Right renal pelvis (tissue), 4 donors: ENCODE measurements at places on chromosomes 12 and 14.

DNA sequence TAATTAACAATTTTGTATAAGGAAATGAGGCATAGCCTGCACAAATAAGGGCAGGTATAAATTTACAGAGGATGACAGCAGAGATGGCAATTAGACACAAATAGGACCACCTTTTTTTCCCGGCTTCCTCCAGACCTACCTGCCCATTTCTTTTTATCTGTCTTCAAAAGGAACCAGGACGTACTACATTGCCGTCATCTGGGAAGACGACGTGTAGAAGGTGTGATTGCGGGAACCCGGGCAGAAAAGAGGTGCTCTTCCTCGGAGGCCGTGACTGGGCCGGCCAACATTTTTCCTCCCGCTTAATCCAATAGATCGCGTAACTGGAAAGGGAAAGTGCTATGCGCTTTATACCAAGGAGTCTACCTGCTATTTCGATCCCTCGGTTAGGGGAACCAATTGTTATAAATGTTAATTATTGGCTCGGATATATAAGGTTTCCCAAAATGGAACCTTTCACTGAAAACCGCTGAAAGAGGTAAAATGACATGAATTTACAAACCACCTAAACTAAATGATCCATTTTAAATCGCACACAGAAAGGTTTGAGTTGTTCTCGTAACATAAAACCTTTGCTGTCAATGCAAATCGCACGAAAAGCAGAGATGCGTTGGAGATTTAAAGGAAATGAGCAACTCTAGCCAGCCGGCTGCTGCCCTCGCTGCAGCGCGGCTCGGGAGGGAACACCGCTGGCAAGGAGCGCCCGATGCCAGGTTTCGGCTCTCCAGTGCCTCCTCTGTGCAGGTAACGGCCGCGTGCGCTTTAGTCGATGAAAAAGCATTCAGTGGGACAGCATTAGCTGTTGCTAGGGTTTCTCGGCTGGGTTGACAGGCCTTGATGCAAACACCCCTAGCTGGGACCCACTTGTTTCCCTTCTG is 2.8 kb upstream of the SIX1 start:
- DNase-seq, result no peak

DNA sequence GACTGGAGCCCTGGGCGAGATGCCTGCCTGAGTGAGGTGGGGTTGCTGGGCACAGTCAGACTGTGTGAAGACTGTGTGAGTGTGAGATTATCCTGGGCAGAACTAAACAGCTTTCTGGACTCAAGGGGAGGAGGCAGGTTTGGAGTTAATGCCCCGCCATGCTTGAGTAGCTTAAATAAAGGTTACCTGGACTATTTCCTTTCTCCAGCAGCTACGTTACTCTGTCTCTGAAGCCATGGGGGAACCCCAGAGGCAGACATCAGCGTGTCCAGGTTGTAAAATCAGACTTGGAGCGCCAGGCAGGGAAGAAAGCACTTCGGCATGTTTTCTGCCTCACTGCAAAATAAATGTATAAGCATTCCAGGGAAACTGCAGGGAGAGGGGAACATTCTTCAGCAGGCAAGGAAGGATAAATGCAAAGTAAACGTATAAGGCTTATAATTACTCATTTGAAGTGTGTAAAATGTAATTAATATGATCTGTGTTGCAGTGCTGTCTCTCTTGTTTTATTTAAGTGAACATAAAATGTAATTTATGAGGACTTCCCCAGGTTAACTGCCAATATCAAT is 129.7 kb downstream of the CHST11 start:
- peak; percentile 54 for DNase-seq

DNA sequence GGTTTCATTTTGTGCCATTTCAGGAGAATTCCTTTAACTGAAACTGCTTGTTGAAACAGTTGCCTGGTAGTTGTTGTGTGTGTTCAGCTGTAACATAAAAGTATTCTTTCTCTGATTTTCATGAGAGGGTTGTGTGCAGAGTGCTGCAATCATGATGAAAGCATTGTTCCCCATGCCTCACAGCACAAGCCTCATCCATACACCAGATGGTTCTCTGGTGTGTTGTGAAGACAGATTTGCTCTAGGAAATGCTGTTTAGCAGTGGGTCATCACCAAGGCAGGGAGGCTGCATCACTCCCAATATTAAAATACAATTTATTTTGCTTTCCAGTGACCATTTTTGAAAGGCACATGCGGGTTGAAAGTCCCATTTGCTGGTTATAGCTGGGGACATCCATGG is 404.4 kb downstream of the AACS start:
- no peak for DNase-seq

DNA sequence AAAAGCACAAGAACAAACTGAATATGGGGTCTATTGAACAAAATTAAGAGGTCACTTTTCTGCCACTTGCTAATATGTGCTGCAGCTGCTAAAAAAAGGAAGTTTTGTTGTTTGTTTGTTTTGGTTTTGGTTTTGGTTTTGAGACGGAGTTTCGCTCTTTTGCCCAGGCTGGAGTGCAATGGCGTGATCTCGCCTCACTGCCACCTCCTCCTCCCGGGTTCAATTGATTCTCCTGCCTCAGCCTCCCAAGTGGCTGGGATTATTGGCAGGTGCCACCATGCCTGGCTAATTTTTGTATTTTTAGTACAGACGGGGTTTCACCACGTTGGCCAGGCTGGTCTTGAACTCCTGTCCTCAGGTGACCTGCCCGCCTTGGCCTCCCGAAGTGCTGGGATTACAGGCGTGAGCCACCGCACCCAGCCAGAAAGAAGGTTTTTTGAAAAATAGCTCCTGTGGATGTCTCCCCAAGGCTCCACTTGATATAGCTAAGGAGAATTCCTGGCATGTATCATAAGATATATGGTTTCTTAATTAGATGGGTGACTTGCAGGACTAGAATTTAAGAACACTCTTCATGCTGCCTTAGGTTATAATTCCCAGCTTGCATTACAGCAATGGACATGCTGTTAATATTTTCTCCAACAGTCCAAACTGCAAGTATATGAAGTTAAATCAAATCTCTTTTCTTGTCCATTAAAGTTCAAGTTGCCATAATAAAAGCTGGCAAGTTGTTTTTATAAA is 237.6 kb upstream of the AMIGO2 start:
- no peak for DNase-seq

- DNase-seq, result no peak
Observed at GRCh38 chr12:96454396-96454795, 35.0 kb upstream of the CFAP54 start.

DNA sequence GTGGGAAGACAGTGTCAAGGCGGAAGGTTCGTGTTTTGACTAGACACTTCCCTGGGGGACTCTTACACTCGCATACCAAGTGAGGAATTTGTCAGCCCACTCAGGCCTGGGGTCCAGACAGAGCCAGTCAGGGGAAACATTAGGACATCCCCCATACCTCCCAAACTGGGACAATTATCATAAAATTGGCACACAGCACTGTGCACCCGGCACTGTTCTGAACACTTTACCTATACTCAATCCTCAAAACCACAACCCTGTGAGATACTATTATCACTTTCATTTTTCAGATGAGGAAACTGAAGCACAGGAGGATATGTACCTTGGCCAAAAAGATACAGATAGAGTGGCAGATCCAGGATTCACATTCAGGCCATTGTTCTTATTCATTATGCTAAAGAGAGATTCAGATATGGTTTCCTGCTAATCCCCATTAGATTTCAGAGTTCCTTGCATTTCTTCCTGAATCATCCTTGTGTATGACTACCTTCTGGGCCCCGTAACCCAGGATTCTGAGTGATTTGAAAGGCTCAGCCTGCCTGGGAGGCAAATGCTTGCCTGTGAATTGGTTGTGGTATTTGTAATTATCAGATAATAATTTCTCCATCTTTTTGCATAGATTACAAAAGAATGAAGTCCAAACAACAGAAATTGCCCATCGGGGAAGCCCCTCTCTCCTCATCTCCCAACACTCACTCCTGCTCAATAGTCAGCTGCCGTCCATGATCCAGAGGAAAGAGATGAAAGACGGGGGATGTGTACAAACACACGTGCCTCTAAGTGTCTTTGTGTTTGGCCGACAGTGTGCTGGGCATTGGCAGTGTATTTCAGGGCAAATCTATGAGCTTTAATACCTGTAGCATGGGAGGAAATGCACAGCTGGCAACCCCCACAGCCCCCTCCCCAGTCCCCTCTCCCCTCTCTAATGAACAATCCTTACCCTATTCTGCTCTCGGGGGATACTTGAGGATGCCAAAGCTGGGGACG is 4.6 kb downstream of the TAC3 start:
- DNase-seq, result no peak

DNA sequence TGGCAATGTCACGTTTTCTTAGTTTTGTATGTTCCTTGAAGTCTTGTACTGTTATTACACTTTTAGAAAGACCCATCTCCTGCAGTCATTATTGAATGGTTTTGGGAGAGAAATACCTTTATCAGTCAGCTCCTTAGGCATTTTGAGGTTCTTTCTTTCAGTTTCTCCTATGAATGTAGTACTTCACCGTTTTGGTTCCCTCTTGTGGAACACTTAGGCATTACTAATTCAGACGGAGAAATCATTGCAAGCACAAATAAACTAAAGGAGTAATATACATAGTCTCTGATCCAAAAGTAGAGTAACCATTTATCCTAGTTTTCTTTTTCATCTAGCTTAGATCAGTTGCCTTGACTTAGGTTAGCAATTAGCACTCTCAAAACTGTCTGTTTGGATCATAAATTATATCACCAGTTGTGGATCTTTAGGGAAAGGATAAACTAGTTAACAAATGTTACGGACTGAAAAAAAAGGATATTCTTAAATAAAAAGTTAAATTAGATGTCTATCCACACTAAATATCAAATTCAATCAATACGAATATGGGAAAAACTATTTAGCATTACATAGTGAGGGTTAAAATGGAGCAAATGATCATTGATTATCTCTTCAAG is 1538.3 kb upstream of the SEL1L start:
- DNase-seq, result no peak

- DNase-seq, result no peak
Observed at GRCh38 chr12:45730348-45731189, 1.1 kb downstream of the ARID2 start.

DNA sequence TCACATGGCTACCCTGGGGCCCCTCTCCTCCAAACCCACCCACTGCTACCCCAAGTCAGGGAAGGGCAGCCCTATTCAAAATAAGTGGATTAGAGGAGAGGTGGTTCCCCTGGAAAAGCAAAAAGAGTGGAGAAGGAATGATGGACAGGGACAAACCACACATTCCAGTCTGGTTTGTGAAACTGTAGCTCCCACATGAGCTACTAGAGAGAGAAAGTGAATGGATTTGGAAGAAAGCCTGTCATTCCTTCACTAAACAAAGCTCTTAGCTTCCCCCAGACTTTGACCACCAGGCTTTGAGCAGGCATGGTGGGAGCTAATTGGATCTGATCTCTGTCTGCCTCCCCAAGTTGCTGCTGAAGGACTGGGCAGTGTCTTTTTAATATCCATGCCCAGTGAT is 28.0 kb downstream of the CCDC63 start:
- DNase-seq, result no peak

GRCh38 chr12:12890543-12891079 is 751 bp upstream of the GPRC5A start:
- peak; percentile 69 for DNase-seq

- no peak for DNase-seq
Observed at GRCh38 chr12:80582431-80582830, 125.0 kb upstream of the MYF6 start.

DNA sequence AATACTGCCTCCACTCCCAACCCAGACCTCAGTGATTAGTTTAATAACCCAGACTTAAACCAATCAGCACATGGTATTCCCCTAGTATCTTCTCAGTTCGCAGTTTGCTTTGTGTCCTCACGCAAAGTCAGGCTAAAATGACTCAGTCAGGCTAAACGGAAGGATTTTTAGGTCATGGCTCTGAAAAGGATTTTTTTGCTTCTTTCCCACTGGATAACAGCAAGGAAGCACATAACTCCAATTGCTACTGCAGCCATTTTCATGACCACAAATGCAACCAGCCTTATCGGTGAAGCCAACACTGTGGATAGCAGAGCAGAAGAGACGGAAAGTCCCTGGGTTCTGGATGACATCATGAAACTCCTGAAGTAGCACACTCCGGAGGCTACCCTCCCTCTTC is 67.7 kb downstream of the ZC3H14 start:
- DNase-seq, result no peak

- DNase-seq, result no peak
Observed at GRCh38 chr12:19440019-19440858, 947 bp downstream of the AEBP2 start.

GRCh38 chr12:68673788-68674187 is 13.0 kb upstream of the NUP107 start:
- no peak for DNase-seq

DNA sequence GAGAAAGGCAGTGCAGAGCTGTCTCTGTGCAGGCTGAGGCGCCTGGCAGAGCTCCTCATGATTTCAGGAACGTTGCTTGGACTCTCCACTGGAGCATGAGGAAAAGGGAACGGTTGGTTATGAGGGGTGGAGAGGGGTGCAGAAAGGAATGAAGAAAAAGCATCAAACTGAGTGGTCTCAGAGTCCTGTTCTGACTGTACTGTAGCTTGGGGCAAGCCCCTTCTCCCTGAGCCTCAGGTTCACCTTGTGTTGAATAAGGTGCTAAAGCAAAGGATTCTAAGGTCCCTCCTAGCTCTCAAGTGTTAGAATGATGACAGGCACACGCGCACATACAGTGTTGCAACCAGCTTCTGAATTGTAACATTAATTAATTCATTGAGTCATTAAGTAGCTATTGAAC is 125.2 kb upstream of the PARP11 start:
- no peak for DNase-seq

GRCh38 chr12:95880895-95881294 is 22.1 kb downstream of the SNRPF start:
- no peak for DNase-seq

DNA sequence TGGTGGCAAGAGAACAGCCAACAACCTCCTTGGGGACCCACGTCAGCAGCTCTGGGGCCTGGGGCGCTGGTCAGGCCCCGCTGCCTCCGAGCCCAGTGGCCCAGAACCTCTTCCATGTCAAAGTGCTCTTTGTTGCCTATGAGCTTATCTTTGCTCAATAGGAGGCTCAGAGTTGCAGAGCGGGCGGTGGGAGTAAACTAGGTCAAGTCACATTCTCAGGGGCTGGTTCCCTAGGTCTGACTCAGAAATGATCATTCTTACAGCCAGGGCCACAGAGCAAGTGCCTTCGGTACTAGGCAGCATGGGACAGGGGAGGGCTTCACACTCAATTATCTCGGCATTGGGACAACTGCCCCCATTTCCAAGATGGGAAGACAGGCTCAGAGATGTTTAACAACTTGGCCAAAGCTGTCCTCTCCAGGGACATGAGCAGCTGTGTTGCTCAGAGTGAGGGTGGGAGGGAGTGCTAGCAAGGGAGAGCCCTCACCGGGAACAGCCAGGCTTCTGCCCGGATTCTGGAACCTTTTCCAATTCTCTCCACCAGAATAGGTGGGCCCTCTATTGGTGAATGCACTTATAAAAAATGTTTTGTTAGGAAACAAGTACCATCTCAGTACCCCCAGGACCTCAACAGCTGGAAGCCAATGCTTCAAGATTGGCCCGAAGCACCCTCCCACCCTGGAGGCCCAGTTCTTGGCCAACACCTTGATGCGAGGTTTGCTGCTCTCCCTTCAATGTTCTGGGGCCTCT is 11.9 kb downstream of the SLC25A29 start:
- no peak for DNase-seq

DNA sequence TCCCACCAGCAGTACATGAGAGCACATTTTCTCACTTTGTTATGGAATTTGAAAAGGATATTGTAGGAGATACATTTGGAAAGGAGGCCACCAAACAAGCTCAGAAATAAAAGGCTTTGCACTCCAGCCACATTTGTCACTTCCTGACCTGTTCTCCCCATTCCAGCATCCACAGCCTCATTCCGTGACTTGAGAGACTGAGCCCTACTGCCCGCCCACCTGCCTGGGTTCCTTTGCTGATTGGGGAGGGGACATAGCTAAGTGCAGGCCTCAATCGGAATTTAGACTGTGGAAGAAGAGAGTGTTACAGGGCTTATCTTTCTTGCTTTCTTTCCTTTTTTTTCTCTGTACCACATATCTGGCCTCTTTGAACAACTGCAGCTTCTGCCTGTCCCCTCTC is 735.4 kb upstream of the TMEM132C start:
- DNase-seq, result no peak
